ENCODE measurements at places on chromosomes 2 and 18. TPM values are rescaled to one million over a fixed set of nuclear protein-coding genes. Genes with fewer than 3 reads are reported as not detected.

ZC3H6 gene
- 2.9 TPM for total RNA-seq

EFHD1 gene
- 0.45 TPM for total RNA-seq

PAPOLG gene
- total RNA-seq: 18.9 TPM

WNT6 gene
- not detected for total RNA-seq

DSC3 gene
- 0.09 TPM for total RNA-seq

ANKRD30BL gene
- total RNA-seq: 0.16 TPM
